ENCODE measurements at places on chromosomes 12 and 14.

DNA sequence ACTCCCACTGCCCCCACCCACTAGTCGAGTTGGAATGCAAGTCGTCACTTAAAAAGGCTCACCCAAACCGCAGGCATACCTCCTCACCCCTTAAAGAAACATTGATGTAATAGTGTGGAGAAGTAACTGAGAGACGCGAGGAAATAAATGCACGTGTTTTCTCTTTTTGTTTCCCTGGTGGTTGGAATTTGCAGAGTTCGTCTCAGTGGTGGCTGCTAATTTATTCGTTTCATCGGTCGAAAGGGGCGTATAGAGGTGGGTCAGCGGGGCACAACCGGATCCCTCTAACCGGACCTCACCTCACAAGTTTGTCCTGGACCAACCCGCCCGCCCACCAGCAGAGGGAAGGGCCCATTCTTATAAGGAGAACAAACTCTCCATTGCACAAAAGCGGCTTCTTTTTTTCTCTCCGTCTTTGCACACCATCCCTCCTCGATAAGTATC lies 5.0 kb upstream of the NPAS3 start:
- DNase-seq = no peak

DNA sequence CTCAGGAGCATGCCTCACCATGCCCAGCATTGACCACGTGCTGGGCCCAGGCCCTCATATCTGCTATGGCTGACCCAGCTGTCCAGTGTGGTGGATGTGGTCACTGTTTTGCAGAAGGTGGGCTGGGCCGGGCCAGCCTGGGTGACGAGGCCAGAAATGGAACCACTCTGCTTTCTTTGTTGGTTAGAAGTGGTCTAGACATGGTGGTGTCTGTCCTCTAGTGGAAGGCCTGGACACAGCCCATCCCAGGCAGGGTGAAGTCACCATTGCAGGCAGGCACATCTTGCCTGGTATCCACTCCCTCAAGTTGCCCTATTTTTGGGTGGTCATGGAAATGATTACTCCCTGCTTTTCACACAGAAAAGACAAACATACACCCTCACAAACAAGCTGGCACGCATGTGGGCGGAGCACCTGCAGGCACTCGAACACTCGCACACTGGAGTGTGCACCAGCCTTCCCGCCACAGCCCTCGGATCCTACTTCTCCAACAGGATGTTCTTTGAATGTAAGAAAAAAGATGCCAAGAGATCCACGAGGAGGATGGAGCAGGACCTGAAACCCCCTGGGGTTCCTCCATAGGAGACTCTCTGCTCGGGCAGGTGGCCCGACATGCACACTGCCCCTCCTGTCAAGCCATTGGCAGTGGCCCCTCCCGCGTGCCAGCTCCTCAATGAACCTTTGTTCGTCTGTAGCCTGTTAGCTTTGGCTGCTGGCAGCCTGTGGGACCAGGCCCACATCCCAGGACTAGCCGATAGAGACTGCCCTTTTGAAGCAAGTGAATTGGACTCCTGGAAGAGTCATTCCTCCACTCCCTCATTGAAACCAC lies 38.4 kb downstream of the MLXIP start:
- no peak for DNase-seq

DNA sequence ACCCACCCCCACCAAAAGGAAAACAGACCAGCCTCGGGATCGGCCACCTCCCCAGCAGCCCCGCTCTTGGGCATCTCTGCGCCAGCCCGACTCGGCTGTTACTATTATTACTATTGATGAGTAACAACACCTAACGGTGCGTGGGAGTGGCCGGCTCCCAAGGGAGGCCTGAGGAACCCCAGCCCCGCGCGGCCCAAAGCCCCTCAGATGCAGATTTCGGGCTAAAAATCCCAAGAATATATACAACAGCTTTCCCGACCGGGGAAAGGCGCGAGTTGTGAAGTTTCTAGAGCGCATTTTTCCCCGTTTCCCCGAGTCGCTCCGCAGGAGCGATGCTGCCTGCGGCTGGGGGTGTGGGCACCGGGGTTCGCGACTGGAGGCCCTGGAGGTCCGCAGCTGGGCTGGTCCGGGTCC lies 565 bp downstream of the NT5DC3 start:
- DNase-seq = no peak

DNA sequence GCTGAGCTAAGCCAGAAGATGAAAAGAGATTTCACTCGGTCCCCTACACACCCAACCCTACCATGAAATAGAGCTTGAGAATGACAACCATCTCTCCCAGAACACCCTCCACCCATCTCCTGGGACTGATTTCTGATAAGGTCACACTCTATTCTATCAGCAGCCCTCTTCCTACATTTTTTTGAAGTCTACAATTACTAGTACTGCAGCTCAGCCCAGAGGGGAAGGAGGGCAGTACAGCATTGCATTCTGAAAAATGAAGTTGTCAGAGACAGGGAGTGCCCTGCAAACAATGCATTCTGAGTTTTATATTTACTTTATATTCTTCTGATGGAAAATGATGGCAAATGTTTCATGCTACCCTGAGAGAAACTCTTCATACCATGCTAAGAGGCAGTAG lies 318.5 kb downstream of the BCAT1 start:
- DNase-seq = no peak

DNA sequence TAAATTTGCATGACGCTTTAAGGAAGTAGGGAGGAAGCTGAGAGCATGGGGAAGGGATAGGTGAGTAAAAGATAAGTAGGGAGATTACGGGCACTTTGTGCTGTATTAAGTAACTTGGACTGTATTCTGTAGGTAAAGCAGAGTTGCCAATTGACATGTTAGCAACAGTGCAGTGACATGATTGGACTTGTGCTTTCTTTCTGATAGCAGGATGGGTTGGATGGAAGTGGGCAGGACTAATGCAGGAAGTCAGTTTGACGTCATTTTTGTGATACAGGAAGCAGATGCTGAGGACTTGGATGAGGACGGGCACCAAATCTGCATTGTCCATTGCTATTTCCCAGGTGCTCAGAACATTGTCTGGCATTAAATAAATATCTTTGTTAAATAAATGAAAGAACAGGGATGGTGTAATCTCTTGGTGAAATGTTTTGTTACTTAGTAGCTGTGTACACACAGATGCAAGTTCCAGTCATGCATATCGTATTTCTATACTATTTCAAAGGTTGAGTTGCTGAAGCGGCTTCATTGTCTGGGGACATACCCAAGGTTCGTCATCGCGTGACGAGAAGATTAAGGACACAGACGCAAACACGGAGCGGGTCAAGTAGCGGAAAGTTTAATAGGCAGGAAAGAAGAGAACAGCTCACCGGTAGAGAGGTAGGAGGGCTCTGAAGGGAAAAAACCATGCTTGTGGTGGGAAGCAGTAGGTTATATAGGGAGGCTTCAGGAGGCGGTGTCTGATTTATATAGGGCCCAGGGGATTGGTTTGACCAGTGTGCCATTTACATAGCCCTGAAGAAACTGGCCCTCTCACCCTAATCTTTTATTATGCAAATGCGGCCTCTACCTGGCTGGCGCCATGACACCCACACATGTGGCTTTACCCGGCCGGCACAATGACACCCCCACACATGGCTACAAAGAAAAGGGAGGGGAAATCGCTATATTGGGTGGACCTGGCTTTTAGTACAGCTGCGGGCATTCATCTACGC lies 30.7 kb downstream of the GUCY2C start:
- no peak for DNase-seq

DNA sequence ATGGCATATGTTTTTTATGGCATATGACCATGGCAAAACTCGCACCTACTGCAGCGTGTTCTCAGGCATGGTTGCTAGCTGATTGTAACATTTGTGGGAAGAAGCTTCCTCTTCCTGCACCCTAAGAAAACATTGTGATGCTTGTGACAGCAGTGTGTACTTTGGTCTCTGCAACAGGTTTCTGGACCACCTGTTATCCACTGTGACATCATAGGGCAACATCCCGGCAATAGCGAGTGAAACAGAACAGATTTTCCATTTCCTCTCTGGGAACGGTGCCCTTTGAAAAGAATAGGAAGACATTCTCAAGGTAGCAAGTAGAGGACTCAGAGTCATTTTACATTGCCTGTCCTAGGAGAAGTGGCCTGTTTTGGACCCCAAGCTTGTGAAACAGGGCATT lies 135.4 kb upstream of the TRHDE start:
- DNase-seq = no peak

- no peak for DNase-seq
Observed at GRCh38 chr12:84950971-84951546, 38.5 kb upstream of the SLC6A15 start.

DNA sequence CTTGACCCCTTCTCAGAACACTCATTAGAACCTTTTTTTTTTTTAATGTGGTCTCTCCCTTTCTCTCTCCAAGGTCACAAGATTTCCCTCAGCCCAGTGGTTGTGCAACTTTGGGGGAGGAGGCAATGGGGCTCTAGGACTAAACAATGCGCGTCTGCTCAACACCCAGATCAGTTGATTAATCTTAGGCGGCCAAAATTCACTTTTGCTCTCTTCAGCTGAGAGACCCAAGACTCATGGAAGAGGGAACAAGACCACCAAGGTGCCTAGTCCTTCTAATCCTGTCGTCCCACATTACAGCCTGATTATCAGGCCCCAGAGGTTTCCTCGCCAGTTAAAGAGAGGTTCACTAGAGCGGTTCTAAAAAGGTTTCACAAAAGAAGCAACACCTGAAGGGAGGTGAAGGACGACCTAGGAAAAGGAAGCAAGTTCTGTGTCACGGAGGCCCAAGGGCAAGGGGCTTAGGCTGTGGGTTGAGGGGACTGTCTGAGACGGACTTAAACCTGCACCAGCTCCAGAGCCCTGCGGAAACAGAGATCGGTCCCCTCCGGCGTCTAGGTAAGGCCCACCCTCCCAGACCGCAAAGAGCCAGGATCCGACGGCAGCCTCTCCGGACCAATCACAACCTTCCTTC lies 824 bp upstream of the TARBP2 start:
- DNase-seq = no peak

DNA sequence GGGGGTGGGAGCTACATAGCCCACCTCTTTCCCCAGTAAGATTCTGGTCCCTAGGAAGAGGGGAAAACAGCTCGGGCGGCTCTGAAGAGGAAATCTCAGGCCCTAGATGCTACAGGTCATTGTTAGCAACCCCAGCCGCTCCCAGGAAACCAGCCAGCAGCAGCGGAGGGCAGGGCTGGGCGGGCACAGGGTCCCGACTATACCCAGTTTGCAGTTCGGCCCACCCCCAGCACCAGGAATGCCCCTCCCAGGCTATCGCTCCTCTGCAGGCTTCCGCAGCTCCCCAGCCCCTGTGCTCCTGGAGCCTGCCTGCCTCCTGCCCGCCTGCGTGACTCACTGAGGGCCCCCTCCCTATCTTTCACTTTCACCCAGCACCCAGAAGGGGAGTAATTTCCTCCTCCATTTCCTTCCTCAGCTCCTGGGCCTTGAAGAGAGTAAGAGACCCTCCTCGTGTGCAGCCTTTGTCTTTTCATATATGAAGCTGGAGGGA lies 27.2 kb upstream of the PNMA1 start:
- DNase-seq = peak; percentile 64

- no peak for DNase-seq
Observed at GRCh38 chr12:58465418-58465817, 454.9 kb downstream of the LRIG3 start.

- DNase-seq = no peak
Observed at GRCh38 chr12:42161529-42161928, 16.9 kb upstream of the GXYLT1 start.

DNA sequence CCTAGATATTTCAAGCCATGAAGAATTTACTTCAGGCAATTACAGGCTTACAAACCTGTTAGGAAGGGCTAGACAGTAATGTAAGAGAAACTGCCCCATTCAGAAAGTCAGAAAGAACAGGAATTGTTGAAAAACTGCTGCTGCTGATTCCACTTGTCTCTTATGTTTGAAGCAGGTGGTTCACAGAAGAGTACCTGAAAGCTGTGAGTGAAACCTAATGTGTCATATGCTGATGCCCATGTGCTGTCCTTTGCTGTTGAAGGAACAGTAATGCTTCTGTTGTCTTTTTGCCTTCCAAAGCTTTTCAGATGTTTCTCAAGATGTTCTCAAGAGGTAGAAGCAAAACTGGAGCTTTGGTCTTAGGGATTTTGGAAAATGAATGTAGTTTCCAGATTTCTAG lies 39.0 kb downstream of the MNAT1 start:
- no peak for DNase-seq

DNA sequence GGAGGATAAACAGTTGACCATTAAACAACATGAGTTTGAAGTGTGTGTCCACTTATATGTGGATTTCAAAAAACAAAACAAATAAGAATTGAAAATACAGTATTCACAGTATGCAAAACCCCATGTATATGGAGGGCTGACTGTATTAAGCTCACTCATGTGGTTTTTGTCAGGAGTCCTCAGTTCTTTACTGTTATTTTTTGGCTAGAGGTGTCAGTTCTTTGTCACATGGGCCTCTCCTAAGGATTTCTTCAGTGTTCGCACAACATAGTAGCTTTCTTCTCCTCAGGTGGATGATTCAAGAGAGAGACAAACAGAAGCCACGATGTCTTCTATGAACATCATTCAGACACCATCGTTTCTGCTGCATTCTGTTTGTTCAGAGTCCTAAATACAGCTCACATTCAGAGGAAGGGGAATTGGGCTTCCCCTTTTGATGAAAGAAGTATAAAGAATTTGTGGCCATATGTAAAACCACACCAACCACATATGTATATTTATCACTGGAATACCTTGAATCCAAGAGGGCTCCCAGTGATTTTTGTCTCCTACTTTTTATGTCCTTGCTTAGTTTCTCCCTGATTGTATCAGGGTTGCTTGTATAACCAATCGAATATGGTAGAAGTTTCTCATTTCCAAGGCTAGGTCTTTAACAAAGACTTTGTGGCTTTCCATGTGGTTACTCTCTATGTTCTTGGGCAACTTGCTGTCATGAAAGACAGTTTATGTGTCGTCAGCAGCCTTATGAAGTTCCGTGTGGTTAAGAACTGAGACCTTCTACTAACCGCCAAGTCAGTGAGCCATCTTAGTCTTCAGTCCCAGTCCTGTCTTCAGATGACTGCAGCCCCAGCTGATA lies 18.9 kb downstream of the MNAT1 start:
- DNase-seq = no peak

DNA sequence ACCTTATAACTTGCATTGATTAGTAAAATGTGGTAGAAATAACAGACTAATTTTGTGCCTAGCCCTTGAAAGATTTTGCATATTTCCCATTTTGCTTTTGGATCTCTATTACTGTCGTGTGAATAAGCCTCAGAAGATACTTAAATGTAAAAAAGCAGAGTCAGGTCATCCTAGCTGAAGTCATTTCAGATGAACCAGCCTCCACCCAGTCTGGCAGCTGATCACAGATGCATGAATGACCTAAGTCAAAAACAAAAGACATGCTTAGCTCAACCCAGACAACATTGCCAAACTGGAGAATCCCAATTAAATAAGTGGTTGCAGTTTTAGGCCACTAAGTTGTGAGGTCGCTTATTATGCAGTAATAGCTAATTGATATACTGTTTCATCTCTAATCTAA lies 349.9 kb downstream of the C12orf50 start:
- DNase-seq = no peak

- no peak for DNase-seq
Observed at GRCh38 chr12:47889040-47889439, 15.8 kb downstream of the VDR start.

- no peak for DNase-seq
Observed at GRCh38 chr12:122079532-122080081, 1.1 kb downstream of the MLXIP start.

- DNase-seq = no peak
Observed at GRCh38 chr12:81679614-81680013, 79.5 kb downstream of the PPFIA2 start.

- DNase-seq = no peak
Observed at GRCh38 chr14:75315144-75315543, 36.5 kb downstream of the FOS start.

Data from mesothelial cell of epicardium (in vitro differentiated cells).